ENCODE measurements at places on chromosomes 11 and 22.

DNA sequence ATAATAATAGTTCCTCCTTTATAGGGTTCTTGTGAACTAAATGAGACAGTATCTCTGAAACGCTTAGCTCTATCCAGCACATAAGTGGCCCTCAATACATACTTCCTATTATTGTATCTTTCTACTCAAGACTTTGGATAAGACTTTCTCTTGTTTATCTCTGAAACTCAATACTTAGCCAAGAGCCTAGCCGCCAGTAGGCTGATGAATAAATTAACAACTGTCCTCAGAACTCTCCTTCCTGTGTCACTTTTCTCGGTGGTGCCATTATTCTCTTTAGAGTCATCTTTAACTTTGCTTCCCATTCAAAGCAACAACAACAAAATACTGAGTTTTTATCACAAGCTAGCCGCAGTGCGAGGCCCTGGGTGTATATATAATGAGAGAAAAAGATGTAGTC is 86.9 kb downstream of the FAM83F start:
- DNase-seq, result no peak

GRCh38 chr11:43573233-43573632 is 107.3 kb upstream of the HSD17B12 start:
- DNase-seq, result no peak

DNA sequence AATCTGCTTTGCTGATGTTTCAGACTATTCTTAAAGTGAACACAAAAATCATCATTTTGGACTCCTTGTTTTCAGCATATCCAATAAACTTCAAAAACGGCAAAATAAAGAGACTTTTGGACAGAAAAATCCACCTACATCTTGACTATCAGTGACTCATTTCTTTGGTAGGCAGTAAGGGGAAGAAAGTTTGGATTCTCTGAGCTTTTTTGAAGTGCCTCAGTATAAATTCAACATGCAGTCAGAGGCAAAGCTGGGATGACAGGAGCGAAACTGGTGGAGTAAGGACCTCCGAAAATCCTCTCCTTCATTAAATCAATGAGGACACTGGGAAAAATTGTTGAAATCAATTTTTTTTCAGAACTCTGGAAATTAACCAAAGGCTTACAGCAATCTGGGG is 29.7 kb downstream of the EFCAB6 start:
- no peak for DNase-seq

DNA sequence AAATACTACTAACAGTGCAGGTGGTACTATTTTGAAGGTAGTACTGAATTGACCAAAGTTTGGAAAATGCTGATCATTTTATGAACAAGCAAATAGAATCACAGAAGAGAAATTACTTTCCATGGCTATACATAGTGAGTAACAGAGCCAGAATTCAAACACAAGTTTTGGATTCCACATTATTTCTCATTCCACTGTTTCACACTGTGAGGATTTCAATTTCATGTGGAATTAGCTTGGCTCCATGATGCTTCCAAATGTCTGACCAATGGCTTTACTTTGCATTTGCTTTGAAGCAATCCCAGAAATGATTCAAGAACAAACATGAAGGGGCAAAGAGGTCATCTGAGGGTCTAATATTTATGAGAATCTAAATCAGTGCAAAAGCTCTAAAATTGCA is 98.1 kb downstream of the BBOX1 start:
- DNase-seq, result no peak

GRCh38 chr11:64223001-64223651 is 2.9 kb downstream of the TRPT1 start:
- no peak for DNase-seq

DNA sequence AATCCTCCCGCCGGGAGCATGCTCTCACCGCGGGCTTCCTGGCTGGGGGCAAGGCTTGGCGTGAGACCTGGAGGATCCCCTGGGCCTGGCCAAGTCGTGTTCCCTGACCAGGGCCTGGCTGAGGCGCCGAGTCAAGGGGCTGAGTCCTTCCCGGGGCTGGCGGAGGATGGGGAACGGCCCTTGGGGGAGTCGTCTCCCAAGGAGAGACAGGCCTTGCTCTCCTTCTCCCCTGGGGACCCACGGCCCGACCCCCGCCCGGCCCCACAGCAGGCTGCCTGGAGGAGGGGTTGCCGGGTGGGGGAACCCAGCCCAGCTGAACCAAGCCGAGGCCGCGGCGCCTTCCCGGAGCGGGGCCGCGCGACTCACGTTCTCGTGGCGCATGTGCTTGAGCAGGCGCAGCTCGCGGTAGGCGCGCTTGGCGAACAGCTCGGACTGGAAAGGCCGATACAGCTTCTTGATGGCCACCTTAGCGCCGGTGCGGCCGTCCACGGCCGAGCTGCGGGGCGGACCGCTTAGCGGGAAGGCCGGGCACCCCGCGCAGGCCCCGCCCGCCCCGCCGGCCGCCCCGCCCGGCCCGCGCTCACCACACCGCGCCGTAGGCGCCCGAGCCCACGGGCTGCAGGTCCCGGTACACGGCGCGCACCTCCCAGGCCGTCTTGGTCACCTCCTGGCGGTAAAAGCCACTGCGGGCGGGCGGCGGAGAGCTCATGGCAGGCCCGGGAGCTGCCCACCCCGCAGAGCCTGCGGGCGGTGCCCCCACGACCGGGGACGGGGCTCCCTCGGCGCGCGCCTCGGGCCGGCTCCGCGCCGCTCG is 475 bp downstream of the MAPK12 start:
- DNase-seq, result no peak

GRCh38 chr22:32509045-32509444 is 34.4 kb downstream of the FBXO7 start:
- DNase-seq, result no peak

DNA sequence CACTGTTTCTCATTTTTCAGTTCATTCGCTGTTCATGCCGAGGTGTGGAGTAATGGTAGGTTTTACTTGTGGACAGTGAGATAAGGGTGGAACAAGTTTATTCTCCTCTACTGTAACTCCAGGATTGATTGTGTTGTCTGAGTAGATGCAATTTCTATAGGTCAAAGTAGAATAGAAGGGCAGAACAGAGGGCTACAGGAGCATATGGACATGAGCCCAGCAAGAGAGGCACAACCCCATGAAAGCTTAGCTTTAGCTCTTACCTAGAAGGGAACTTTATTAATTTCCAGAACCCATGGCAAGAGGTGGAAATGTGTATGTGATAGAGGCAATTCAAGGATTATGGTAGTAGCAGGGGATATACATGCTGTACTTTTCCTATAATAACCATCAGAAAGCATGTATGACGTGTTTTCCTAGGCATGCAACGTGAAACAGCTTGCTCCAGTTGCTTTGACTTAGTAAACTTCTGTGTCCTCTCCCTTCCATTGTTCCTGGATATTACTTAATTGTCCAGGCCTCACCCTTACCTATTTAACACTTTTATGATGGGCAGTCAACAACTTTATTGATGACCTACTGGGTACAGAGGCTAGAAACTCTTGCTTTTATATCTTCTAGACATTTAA is 13.8 kb upstream of the SLC37A2 start:
- no peak for DNase-seq

DNA sequence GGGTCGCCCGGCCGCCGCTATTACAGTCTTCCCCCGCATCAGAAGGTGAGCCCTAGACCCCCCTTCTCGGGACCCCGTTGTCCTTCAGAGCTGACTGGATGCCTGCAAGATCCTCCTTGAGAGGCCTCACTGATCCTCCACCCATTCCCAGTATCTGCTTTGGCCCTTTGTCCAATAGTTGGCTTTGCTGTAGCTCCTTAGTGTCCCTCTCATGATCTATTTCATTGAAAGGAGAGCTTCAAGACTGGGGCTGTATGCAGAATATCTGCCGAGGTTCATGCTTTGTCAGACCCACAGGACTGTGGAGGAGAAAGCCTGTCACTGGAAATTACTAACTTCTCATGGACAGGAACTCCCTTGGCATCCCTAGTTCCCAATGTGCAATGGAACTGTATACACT is 499 bp downstream of the DLAT start:
- DNase-seq, result no peak

DNA sequence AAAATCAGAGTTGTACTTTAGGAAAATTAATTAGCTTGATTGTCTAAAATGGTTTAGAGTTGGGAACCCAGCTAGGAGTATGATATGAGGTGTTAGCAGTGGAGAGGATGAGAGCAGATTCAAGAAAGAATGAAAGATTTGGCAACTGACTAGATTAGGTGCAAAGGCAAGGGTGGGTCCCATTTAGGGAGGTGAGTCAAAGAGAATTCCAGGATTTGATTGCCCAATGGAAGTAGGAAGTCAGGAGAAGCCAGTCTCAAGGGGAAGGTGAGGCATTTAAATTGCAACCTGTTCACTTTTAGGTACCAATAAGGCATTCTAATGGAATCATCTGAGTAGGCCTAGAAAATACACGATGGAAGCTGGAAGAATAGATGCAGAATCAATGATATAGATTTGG is 3.6 kb upstream of the CKAP5 start:
- no peak for DNase-seq

GRCh38 chr11:19660076-19660475 is 52.6 kb upstream of the NAV2 start:
- DNase-seq, result no peak

DNA sequence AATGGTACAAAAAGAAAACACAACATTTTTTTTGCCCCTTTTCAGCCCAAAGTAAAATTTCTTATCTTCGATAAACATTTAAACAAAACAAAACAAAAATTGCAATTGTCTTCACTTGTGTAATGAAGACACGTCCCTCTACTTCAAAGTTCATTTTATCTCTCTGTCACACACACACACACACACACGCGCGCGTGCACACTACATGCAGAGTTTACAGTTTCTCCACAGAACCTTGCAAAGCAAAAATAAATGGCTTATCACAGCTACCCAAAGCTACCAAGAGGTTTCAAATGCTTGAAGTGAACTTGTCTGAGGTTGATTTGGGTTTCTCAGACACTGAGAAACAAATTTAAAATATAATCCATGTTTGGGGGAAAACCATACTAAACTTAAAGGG is 72.3 kb downstream of the ETS1 start:
- no peak for DNase-seq

- peak; percentile 14 for DNase-seq
Observed at GRCh38 chr11:19723572-19724342, 11.1 kb downstream of the NAV2 start.

DNA sequence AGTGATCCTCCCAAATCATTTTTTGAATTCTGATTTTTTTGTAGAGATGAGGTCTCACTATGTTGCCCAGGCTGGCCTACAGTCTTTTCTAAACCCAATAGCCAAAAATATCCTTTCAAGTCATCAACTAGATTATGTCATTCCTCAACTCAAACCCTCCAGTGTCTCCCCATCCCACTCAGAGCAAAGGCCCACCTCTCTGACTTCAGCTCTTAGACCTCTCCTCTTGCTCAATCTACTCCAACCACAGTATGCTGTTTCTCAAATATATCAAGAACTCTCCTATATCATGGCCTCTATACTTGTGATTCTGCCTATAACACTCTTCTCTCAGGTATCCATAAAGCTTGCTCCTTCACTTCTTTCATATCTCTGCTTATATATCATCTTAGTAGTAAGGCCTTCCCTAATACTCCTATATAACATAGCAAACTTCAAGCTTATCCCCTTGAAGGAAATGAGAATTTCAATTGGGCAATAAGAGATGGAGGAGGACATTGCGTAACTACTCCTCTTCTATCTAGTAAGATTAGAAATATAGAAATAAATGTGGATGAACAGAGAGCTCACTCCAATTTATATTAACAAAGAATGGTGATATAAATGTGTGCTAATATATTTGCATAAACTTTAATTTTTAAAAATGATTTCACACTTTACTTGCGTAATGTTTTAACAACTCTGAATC is 24.5 kb downstream of the DLG2 start:
- no peak for DNase-seq

DNA sequence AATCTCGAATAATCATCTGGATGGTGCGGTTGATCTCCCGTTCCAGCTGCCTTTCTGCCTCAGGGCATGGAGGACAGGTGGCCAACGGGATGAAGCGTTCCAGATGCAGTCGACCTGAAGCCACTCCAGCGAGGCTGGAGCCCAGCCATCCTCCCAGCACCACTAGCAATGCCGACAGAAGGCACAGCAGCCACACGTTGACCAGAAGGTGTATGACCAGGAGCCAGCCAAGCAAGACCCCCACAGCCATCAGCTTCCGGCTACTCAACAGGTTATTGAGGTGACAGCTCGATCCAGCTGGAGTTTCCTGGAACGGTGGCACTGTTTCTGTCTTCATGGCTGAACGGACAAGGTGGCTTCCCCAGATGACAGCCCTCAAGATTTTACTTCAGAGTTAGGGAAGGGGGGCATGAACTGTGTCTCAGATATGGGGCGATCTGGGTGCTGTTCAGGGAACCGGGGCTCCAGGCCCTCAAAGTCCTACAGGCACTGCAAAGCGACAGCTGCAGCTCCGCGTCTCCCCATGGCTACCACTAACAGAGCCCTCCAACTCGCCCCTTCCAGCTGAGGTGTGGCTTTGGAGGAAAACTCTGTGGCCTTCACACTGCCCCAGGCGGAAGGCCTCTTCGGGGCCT is 559 bp downstream of the SNX19 start:
- DNase-seq, result no peak

- DNase-seq, result no peak
Observed at GRCh38 chr11:6882751-6883150, 6.3 kb downstream of the OR10A4 start.

- no peak for DNase-seq
Observed at GRCh38 chr11:45204761-45205160, 58.3 kb downstream of the PRDM11 start.

- no peak for DNase-seq
Observed at GRCh38 chr11:126265811-126266210, 2.9 kb downstream of the SRPRA start.

GRCh38 chr11:6663794-6664469 is 8.3 kb upstream of the DCHS1 start:
- DNase-seq, result no peak

GRCh38 chr11:10272132-10272531 is 21.9 kb downstream of the SBF2 start:
- no peak for DNase-seq

DNA sequence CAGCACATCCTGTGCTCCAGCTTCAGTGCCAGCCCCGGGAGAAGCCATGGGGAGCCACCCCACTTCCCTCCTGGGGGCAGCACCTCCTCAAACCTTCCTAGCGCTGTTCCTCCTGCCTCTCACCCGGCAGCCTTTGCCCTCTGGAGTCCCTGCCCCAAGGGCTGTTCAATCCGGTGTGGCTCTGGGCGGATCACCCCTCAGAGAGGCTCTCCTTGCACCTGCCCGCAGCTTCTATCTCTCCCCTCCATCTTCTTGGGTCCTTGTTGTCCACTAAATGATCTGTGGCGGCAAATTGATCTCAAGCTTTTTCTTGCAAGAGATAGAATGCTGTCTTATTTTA is 18.1 kb upstream of the CDKN1C start:
- DNase-seq, result no peak

- DNase-seq, result no peak
Observed at GRCh38 chr11:38751421-38751820, 2153.4 kb upstream of the RAG2 start.

DNA sequence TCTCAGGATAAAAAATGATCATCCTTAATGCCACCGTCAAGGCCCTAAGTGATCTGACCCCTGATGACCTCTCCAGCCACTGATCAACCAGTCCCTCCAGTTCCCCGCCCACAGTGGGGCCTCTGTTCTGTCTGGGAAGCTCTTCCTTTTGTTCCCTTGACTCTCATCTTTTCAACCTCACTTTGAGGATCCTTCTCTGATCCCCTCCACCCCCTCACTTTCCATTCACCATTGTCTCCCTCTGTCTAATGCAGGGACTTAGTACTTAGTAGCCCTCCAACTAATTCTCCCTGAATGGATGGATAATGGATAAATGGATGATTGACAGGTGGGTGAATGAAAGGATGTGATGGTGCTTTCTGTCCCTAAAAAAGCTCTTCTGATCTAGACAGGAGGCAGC is 45.6 kb downstream of the C11orf58 start:
- DNase-seq, result no peak

- DNase-seq, result no peak
Observed at GRCh38 chr11:73787051-73787642, 527 bp upstream of the MRPL48 start.

All from stimulated activated CD8-positive, alpha-beta memory T cell treated with anti-CD3 and anti-CD28 coated beads, Interleukin-15, amount 100 ng/mL, for 4 hours (primary cell).